Transverse colon (tissue), 4 donors: ENCODE measurements at places on chromosomes 5 and 9. TPM values are rescaled to one million over a fixed set of nuclear protein-coding genes. Genes with fewer than 3 reads are reported as not detected.

Gene ACTBL2
- not detected for total RNA-seq

Gene DIPK1B
- total RNA-seq, result 12.3 TPM

Gene SPINK7
- total RNA-seq, result not detected

Gene TMEM174
- not detected for total RNA-seq

Gene MBLAC2
- total RNA-seq, result 0.60 TPM

Gene PCDHGA10
- 6.0 TPM for total RNA-seq

Gene IL13
- not detected for total RNA-seq

Gene GGTA1
- 1.9 TPM for total RNA-seq

Gene AMBP
- 0.96 TPM for total RNA-seq

Gene STOM
- 195 TPM for total RNA-seq

Gene CARD6
- 0.60 TPM for total RNA-seq

Gene QRFP
- total RNA-seq, result not detected

Gene CSNK1G3
- 41.4 TPM for total RNA-seq

Gene RELL2
- total RNA-seq, result 9.0 TPM

Gene SLC6A7
- 19.8 TPM for total RNA-seq

Gene PCDHGA8
- total RNA-seq, result 2.2 TPM

Gene GKAP1
- 1.5 TPM for total RNA-seq

Gene PCDHB4
- 2.2 TPM for total RNA-seq

Gene DOK3
- 17.2 TPM for total RNA-seq

Gene KDM4C
- 75.0 TPM for total RNA-seq

Gene SPAG8
- total RNA-seq, result 3.0 TPM

Gene ARHGEF37
- total RNA-seq, result 14.2 TPM

Gene DRD1
- not detected for total RNA-seq
